Activated naive CD4-positive, alpha-beta T cell (primary cell): ENCODE measurements at places on chromosomes 16 and 17.

- DNase-seq: no peak
Observed at GRCh38 chr16:30354423-30355143, 525 bp downstream of the CD2BP2 start.

- DNase-seq: no peak
Observed at GRCh38 chr17:72390675-72391508, 270.1 kb downstream of the SOX9 start.

- no peak for DNase-seq
Observed at GRCh38 chr16:74667255-74667700, 601 bp upstream of the RFWD3 start.

DNA sequence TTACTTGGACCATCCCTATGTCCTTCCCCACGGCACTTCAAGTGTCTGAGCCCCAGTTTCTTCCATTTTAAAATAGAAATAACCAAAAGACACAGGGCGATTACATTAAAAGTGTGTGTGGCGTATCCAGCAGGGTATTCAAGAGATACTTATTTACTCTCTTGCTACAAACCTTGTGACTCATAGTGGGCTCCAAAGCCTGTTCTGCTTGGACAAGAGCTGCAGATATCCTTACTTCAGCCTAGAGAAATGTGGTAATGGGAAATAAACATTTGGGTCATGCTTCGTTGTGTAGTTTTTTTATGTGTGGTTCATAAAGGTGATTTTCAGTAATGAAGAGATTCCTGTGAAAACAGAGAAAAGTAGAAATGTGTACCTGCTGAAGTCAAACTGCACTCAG, 288.9 kb upstream of the CDH11 start:
- no peak for DNase-seq

DNA sequence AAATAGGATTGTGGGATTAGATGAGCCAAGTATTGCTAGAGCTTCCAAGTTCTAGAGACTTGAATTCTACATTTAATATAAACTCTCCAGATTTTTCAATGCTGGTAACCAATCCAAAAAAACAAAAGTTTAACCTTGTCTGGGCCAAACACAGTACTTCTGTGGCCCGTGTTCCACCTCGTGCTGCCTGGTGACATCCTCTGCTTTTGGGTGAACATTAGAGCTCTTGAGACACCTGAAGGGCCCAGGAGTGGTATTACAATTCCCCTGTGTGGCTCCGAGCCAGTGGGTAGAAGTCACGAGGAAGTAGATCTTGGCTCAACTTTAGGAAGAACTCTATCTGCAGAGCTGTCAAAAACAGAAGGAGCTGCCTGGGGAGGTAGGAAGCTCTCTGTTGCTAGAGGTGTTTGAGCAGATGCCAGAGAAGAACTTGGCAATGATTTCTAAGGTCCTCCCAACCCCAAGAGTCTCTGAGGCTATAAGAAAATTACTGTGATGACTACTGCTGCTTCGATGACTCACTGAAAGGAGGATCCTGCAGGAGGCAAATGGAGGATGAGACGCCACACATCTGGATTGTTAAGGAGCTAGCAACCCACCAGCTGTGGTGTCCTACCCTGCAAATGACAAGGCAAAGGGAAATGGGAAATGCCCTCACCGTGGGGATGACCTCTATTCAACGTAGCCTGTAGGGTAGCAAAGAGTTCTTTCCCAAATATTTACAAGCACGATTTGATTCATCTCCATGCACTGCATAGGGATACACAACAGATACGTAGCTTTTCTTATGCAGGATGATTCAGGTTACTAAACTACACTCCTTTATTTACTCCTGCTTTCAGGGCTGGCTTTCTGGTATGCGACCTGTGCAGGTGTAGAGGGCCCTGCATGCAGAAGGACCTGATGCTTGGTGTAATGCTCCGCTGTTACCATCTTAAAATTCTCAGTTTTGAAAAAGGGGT, 45.8 kb upstream of the GAS7 start:
- DNase-seq: no peak
